ENCODE measurements at places on chromosomes 3 and 15.

DNA sequence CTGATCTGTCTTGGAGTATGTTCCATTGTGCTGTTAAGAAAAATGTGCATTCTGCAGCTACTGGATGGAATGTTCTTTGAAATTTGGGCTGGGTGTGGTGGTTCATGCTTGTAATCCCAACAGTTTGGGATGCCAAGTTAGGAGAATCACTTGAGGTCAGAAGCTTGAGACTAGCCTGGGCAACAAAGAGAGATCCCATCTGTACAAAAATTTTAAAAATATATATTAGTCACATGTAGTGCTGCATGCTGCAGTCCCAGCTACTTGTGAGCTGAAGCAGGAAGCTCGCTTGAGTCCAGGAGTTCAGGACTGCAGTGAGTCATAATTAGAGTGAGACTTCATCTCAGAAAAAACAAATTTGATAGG lies 62.8 kb upstream of the PLSCR4 start:
- DNase-seq = no peak

GRCh38 chr3:43288850-43289249 lies 2.5 kb downstream of the SNRK start:
- no peak for DNase-seq

DNA sequence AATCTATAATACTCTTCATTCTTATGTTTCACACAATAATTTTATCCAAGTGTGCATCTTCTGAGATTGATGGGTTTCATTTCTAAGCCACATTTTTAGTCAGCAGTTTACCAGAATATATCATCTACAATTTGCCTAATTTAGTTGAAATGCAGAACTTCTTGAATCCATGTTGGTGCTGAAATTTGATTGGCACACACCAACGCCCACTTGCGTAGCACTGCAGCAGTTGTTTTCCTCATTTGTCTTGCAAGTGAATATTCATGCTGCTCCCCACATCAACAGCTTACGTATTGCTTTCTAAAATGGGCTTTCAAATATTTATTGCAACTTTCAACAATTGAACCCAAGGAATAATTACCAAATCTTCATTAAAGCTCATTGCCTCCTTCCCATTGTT lies 87.8 kb upstream of the CTDSPL start:
- no peak for DNase-seq

- DNase-seq = no peak
Observed at GRCh38 chr3:187954873-187955586, 198.9 kb upstream of the LPP start.

GRCh38 chr15:71649894-71650293 lies 160.5 kb upstream of the NR2E3 start:
- no peak for DNase-seq

DNA sequence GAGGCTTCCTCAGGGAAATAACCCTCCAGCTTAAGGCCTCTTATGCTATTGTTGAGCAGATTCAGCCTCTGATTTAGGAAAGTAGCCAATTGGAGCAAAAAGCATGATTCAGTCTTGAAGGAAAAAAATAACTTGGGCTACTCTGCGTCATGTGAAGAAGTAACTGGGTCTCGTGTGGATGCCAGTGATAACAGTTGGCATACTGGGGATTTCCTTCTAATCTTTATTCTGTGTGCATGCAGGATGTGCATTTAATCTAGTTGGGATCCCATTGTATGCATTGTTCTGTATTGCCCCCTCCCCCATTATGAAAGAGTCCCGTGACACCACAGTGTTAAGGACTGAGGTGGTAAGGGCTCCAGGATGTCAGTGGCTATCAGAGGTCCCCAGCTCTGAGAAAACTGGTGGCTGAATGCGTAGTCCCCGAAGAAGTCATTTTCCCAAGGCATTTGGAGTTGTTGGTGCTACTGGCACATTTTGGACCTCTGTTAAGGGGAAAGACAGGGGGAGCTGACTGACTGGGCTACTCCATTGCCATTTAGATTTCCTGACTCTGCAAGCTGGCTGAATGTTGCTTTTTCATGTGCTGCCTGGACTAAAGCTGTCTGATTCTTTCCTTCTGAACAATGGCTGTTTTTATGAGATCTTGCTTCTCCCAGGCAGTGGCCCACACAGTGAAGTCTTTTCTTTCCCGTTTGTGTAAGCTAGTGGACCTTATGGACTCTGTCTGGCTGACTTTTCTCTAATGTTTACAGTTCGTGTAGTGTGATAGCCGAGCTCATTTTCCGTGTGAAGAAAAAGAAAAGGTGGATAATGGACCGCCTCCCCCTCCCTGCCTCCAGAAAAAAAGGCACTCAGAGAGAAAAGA lies 38.4 kb upstream of the TRAK1 start:
- no peak for DNase-seq

- no peak for DNase-seq
Observed at GRCh38 chr15:95409211-95409610, 921.3 kb upstream of the NR2F2 start.

- DNase-seq = no peak
Observed at GRCh38 chr3:134216191-134216764, 34.4 kb downstream of the RYK start.

DNA sequence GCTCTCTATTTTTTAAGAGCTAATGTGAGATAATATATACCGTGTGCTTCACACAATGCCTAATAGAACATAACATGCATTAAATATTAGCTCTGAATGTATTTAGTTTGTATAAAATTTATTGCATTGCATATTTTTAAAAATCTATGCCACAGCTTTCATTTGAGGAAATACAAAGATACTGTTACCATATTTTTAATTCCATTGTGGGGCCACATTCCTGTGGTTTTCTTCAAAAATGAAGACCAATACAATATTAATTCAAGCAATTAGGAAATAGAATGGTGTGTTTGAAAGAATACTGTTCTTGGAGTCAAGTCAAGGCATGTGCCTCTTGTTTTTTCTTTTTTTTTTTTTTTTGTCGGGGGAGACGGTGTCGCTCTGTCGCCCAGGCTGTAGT lies 95.4 kb upstream of the CADPS start:
- DNase-seq = no peak

DNA sequence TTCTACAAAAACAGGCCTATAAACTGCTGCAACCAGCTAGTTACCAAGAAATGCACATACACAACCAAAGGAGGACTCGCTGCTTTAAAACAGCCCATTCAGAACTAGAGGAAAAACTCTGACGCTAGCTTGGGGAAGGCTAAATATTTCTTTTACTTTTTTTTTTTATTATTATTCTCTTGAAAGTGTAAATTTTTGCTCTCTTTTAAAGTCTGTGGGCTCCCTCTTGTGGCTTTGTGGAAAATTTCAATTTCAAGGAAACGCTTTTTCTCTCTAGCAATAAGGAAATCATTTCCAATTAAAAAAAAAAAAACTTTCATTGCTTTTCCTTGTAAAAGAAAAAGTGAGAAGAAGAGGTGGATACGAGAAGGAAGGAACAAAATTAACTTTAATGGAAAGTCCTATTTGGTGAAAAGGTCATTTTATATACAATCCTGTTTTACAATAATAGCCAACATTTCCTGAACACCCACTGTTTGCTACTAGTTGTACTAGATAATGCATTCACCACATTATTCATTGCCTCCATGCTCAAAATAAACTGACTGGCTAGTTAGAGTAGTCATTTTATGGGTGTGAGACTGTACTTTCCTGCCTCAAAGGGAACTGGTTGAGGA lies 51.2 kb upstream of the SAMMSON start:
- DNase-seq = no peak

DNA sequence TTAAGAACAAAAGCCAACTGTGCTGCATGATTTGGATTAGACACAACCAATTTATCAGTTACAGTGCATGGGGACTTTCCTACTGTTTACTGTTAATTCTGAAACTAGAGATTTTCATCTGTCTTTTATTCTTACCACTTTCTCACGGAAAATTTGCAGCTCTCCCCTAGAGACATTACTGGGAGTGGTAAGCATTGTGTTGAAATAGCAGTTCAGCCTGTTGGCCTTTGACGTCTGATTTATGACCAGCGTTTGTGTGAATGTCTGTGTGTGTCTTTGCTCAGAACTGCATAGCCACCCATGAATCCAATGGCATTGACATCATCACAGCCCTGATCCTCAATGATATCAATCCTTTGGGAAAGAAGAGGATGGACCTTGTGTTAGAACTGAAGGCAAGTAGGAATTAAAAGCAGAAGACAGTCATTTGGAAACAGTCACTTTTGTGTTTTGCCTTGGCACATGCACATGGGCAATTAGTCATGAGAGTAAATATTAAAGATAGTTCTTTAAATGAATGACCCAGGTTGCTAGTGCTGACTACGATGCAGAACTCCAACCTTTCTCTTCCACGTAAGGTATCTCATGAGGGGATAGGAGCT lies 202.2 kb upstream of the BHLHE40 start:
- no peak for DNase-seq

DNA sequence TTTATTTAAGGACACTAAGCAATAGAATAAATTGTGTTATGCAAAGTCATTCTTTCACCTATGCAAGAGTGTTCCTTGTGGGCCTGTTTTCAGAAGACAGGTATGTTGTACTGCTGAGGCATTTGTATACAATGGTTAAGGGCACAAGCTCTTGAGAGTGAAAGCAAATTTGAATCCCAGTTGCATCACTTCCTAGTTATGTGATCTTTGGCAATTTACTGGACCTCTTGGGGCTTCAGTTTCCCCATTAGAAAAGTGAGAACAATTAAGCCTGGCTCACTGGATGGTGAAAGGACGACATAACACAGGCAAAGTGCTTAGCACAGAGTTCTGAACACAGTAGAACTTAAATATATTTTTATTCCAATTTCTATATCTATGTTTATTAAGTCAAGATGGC lies 117.4 kb downstream of the EFHB start:
- DNase-seq = no peak

DNA sequence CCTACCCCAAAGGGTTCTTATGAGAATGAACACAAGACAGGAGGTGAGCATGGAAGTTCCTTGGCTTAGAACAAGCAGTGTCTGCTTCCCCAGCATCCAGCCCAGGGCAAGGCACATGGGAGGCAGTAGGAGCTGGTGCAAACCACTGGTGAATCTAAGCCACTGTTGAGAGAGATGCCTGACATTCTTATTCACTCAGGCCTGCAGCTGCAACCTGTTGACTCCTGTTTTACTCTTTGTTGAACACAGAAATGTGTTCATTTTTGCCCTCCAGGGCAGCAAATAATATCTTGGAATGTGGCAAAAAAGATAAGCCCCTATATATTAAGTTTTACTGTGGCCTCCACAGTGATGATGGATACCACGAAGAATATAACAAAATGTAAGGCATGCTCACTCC lies 8.9 kb upstream of the PAK6 start:
- DNase-seq = no peak

- DNase-seq = no peak
Observed at GRCh38 chr3:195075941-195076875, 194.8 kb downstream of the XXYLT1 start.

- DNase-seq = no peak
Observed at GRCh38 chr15:91407269-91407889, 307.3 kb downstream of the SV2B start.

GRCh38 chr15:73683777-73684580 lies at the start of gene CD276:
Gene CD276, plus strand, starts transcription at chr15:73684383. Its CDS starts 15,257 bp downstream, at chr15:73699640.
- DNase-seq = no peak

DNA sequence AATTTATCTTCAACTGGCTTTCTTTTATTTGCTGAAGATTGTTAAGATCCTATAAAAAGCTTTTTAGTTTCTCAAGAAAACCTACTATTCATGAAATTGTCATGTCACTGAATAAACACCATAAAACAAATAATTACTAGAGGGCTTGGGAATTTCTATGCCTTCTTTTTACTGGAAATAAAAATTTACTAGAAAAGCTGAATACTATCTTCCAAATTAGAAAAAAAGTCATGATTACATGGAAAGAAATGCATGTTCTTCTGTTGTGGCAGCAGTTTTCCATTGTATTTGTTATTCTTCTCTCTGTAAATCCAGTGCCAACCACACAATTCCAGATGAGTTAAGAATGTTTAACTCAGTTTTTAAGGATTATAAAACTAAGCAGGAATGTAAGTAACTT lies 153.8 kb downstream of the RAP2B start:
- no peak for DNase-seq

DNA sequence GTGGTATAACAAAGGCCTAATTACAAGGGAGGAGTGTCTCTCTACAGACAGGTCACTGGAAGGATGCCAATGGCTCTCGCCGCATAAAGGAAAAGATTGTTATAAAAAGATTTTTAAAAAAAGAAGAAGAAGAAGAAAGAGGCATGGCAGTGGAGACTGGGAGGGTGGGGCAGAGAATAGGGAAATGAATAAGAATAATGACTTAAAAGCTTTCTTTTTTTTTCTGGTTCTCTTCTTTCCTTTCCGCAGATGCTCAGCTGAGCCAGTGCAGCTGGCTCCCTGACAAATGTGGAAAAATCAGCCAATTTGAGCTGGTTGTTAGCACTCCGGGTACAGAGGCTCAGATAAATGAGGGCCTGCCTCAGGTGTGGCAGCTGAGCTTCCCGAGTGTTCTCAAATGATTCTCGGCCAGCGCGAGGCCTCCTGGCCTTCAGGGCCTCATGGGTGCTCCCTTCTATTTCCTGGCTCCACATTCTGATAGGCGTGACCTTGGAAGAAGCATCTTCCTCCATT lies 234.1 kb downstream of the RORA start:
- DNase-seq = no peak

GRCh38 chr3:151639418-151639740 lies 94.3 kb upstream of the AADACL2 start:
- no peak for DNase-seq

GRCh38 chr3:156388497-156389448 lies 166.1 kb downstream of the SSR3 start:
- no peak for DNase-seq

- DNase-seq = no peak
Observed at GRCh38 chr3:100030346-100030745, 84.0 kb downstream of the FILIP1L start.

GRCh38 chr3:161420746-161421145 lies 49.4 kb upstream of the SPTSSB start:
- DNase-seq = no peak

DNA sequence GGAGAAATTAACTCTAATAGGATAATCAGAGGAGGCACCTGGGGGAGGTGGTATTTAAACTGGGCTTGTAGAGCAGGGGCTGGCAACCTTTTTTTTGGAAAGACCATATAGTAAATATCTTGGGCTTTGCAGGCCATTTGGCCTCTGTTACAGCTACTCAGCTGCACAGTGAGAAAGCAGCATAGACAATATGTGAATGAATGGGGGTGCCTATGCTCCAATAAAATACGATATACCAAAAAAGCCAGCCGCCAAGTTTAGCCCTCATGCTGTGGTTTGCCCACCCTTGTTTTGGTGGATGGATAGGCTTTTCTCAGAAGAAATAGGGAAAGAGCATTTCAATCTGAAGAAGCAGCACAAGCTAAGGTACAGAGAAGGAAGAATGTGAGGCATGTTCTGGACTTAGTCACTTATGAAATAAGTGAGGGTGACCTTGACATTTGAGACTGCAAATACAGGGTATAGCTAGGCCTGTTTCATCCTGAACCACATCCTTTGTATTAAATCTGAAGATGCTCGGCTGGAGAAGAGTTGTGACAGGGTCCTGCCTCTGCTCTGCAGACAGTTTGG lies 131.0 kb upstream of the NR2E3 start:
- no peak for DNase-seq

GRCh38 chr3:131491084-131491483 lies 11.7 kb downstream of the MRPL3 start:
- DNase-seq = no peak

Measured in natural killer cell treated with Interleukin-12 subunit alpha and Interleukin-12 subunit beta and Interleukin-15 and Interleukin-18, amount 100 ng/mL, for 72 hours (primary cell).